ENCODE measurements at places on chromosomes 11 and 22.

- no peak for DNase-seq
Observed at GRCh38 chr11:80843266-80843974, 1402.6 kb upstream of the TENM4 start.

- DNase-seq: no peak
Observed at GRCh38 chr11:117462183-117462863, 134.7 kb downstream of the CEP164 start.

- DNase-seq: no peak
Observed at GRCh38 chr11:46370253-46370652, 11.2 kb upstream of the MDK start.

DNA sequence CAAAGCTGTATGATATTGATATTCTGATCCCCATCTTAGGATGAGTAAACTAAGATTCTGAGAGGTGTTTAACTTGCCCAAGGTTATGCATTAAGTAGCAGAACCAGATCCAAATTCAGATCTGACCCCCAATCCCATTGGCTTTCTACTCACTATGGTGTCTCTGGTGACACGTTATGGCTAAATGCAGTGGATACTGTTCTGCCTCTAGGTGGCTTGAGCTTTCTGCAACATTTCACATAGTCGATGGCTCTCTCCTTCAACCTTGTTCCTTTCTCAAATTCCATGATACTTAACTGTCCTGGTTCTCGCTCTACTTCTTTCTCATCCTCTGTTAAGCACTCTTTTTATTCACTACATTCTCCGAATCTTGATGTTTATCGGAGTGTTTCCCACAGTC is 9.4 kb downstream of the C11orf97 start:
- no peak for DNase-seq

GRCh38 chr22:31586137-31586920 is 75.7 kb downstream of the PISD start:
- DNase-seq: no peak

DNA sequence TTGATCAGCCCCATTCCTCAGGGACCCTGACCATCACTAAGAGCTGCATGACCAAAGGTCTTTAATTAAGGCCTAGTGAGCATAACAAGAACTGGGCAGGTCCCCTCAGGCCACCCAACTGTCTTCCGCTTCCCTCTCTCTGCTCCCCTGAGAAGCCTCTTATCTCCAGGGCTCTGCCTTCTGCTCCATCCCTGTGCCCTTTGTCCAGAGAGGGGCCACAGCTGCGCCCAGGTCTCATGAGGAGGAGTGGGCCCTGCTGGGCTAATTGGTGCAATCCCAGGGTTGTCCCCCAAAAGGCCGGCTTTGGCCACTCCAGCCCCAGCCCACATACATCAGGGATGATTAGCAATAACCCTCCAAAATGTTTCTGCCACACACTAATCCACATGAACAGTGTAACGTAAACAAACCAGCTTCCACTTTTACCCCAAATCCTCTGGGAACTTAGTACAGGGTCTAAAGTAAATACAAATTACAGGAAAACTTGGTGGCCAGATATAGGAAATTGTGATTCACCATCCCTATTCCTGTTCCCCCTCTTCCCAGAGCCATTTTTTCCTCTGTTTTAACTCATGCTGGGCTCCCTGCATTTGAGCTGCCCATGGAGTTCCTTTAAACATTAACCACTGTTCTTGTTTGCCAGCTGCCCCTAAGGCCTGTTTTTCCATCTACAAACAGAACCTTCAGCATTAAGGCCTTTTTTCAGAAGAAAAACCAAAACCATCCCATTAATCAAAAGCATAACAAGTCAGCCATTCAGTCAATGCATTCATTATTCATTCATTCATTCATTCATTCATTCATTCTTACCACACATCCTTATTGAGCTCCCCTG is 34.6 kb upstream of the CAVIN3 start:
- DNase-seq: no peak

DNA sequence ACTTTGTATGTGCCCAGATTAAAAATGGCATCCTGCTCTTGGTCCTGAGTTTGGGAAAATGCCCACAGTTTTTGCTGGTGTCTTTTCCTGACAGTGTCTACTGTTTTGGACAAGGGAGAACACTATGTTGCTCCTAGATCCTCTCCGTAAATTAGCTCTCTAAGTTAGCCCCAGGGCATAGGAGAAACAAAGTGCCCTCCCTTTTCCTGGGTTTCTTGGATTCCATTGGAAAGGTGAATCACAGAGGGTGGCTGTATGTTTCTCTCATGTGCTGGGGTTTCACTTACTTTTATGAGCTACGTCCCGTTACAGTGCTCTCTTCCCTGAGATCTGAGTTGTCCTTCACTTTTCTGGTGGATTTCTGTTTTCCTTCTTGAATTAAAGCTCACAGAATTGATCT is 782.8 kb downstream of the CNTN5 start:
- no peak for DNase-seq
